Naive thymus-derived CD8-positive, alpha-beta T cell (primary cell): ENCODE measurements at places on chromosomes 11 and 22. TPM values are rescaled to one million over a fixed set of nuclear protein-coding genes. Genes with fewer than 3 reads are reported as not detected.

The OR6T1 gene
- total RNA-seq = not detected

The C22orf31 gene
- not detected for total RNA-seq

The CRYBB3 gene
- not detected for total RNA-seq

- peak; percentile 25 for DNase-seq
Observed at GRCh38 chr11:1345737-1346513, 36.5 kb upstream of the TOLLIP start.

DNA sequence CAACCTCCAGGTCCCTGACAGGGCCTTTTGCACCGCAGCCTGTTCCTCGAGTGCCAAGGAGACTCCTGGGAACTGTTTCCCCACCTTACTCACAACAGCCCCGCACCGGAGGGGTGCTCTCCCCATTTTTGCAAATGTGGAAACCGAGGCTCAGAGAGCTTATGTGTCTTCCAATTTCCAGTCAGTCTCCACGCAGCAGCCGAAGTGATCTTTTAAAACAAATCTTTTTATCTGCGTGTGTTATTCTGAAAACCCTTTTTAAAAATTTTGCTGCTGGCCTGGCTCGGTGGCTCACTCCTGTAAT is 409 bp upstream of the TMEM134 start:
- no peak for DNase-seq

- no peak for DNase-seq
Observed at GRCh38 chr11:126914166-126914565, 86.4 kb downstream of the KIRREL3 start.
